ENCODE measurements at places on chromosomes 2 and 18.

DNA sequence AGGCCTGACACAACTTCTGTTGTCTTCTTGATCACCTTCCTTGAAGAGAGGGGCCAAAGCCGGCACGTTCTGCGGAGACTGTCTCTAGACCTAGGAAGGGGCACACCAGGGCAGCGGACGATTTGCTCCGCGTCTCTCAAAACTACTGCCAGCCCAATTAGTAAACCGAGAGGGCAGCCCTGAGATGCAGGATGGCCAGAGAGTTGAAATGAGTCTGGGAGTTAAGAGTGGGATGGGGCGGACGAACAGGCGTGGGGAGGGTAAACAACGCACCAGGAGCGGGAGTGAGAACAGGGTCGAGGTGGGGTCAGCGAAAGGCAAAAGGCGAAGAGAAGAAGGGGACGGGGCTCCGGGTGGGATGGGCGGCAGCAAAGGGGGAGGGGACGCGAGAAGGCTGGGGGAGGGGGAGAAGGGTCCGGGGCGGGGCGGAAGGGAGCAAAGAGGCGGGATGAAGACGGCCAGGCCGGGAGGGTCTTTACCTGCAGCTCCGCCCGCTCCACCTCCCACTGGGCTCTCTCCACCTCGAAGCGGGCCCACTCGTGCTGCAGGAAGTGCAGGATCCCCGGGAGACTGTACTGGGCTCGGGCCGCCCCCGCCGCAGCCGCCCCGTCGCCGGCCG is 476 bp downstream of the STRN start:
- no peak for DNase-seq

DNA sequence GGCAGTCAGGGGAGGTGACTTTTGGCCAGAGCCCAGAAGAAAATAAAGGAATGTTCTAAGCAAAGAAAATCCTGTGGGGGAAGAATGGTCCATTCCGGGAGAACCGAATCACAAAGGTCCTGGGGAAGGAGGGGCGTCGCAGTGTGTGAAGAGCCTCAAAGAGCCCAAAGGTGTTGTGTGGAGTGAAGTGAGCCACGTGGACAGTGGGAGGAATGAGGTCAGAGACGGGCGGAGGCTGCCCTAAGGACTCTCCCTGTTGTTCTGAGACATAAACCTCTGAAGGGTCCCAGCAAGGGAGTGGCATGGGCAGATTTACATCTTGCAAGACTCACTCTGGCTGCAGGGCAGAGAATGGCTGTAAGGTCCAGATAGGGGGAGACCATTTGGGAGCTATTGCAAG is 91.3 kb upstream of the SEC11C start:
- DNase-seq: no peak

DNA sequence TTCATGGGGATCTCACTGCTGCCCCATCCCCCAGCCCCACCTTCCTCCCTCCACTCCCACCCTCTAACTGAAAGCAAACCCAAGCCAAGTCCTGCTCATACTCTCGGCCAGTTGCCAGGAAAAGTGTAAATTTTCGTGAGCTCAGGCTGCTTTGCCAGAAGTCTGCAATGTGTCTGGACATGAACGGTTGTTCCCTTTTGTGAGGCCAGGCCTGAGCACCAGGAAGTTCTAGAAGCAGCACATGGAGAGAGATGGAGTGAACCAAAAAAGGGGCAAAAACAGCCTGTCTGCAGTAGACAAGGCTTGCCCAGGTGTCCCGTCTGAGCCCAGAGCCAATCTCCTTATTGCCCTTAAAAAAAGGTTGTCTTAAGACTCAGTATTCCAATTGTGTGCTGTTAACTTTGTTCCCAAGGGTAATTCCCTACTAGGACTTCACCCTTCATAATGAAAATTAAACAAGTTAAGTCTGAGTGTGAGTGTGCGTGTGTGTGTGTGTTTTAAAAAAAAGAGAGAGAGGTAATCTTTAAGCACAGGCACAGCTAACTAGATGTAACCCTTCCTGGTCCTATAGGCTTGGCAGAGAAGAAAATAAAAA is 247.1 kb downstream of the BCL11A start:
- no peak for DNase-seq

GRCh38 chr18:61749546-61749945 is 143.3 kb downstream of the RNF152 start:
- DNase-seq: no peak

DNA sequence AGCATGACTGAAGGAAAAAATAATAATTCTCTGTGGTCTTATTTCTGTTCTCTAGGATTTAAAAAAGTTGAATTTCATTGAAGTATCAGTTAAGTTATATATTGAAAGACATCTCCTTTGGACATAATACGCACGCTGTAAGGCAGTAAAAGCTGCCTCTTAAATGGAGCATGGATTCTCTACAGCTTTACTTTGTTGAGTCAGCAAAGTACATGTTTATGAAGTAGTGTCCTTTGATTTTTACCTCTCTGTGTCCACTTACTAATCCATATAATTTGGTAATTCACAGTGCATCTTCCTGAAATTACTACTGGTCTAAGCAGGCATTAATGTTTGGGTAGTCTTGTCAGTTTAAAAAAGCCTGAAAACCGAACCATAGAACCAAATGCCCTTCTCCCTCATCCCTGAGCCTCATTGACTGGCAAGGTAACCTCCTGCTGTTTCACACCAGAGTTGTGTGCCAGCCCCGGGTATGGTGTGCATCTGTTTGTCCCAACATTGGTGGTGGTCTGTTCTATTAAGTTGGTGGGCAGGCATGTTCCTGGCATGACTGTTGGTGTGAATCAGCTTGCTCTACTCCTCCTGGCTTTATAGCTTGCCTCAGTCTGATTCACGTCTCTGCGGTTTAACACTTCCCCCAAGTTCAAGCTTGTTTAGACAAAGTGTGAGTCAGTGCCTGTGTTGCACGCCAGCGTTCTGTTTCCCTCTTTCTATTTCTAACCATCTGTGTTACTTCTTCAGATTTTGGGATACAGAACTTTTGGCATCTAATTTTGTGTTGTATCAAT is 71.0 kb upstream of the ITM2C start:
- DNase-seq: peak; percentile 48

- no peak for DNase-seq
These were observed 9.5 kb upstream of the KIF5C start for GRCh38 chr2:148865512-148865911.

GRCh38 chr2:127627740-127628571 is 18.0 kb upstream of the GPR17 start:
- DNase-seq: no peak

- no peak for DNase-seq
These were observed 49.8 kb downstream of the TFPI start for GRCh38 chr2:187504312-187504921.

DNA sequence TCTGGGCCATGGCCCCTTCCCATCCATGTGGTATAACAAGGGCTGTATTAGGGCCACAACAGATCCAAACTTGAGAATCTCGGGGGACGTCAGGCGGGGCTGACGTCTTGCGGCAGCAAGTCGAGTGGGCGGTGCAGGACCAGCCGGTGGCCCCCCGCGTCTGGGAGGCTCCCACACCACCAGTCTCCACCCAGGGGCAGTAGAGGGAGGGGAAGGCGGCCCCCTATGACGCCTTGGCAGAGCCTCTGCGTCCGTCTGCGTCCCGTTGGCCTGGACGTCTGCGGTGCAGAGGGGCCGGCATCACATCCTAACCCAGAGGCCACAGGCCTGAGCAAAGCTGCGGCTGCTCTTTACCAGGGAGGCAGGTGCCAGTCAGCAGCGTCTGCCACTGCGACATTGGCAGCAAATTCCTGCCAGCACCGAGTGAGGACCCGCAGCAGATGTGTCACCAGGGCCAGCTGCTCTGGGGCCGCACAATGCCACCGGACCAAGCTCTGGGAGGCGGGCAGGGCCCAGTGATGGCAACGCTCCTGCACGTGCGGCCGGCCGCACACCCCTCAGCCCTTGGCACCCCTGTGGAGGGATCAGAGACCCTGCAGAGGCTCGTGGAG is 73.8 kb downstream of the KCNG2 start:
- no peak for DNase-seq

DNA sequence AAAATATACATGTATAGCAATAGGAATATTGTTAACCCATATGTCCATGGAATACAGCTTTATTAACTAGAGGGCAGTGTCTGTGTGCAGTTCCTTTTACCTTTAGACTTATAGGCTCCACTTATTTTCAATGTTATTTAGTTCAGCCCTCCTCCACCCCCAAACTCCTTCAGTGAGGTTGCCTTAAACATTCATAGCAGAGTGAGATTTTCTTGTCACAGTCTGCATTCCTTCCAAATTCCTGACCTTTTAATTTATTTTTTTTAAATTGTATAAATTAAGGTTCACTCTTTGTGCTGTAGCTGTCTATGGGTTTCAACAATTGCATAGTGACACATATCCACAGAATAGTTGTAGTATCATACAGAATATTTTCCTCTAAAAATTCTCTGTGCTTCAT is 30.9 kb downstream of the TFPI start:
- DNase-seq: no peak

DNA sequence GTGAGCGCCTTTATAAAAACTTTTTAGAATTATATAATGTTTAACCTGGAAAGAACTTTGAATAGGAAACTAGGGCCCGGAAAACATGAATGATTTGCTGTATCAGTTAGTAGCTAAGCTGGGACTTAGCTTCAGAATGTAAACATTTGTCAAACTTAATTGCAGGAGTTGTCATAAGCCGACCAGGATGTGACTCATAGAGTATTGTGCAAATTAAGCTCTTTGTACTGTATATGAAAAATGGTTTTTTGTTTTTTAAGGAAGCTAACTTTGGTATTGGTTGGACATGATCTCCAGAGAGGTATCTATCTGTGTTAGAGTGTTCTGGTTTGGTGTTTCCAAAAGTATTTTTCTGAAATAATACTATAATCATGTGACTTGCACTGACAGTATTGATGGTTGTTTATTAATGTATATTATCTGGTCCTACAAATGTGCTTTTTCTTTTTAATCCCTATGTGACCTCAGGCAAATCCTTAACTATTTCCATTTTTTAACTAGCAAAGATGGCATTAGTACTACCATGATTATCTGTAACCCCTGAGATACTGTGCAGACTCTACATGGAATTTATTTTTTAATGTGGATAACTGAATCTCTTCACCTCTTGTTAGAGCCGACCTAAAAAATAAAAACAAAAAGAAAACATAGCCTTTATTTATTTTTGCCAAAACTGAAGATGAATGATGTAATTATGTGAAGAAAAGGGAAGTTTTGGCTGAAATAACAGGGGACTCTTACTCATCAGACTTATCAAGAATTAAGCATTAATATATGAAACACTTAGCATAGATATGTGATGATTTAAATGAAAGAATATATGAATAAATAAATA is 11.7 kb downstream of the YIPF4 start:
- DNase-seq: no peak

DNA sequence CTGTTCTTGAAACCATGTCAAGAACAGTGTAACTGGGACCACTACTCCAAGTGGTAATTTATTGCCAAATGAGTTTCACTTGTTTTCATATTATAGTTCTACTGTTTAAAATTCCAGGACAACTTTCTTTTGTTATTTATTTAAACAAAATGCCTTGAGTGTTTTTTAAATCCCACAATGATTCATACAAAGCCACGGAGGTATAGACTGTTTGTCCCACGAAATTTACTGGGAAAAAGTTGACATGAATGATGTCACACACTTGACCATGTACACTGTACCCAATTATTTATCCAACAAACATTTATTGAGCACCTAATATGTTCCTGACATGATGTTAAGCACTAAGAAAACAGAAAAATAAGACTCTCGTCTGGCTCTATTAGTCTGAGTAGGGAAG is 243.9 kb upstream of the SIX2 start:
- no peak for DNase-seq

DNA sequence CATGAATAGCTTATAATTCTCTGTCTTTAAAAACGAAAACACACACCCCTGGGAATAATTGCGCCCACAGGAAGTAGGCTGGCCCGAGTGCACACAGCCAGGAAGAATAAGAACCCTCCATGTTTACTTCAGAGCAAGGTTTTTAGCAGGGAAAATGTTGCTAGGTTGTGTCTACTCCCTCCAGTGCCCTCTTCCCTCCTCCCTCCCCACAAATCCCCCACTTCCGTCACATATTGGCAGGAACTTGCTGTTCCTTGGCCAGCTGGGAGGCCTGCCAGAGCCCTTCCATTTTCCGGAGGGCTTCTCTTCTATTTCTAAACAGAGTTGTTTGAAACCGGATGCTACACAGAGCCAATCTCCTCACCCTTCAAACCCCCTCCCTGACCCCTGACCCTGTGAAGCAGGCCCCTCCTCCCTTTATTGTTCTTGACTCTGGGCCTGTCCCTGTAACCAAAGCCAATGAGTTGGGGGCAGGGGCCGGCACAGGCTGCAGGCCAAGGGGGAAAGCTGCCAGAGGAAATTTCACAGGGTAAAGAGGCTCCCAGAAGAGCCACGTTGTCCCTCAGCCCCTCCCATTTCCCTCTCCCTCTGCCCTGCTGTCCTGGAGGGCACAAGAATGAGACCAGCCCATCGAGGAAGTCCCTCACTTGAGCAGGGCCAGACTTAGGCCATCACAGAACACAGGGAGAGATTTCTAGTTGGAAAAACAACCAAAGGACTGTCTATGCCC is 49.8 kb upstream of the LGALSL start:
- DNase-seq: no peak

- no peak for DNase-seq
These were observed 410.3 kb downstream of the LRATD1 start for GRCh38 chr2:15042801-15043217.

GRCh38 chr2:239461291-239462190 is 60.7 kb upstream of the HDAC4 start:
- DNase-seq: no peak

DNA sequence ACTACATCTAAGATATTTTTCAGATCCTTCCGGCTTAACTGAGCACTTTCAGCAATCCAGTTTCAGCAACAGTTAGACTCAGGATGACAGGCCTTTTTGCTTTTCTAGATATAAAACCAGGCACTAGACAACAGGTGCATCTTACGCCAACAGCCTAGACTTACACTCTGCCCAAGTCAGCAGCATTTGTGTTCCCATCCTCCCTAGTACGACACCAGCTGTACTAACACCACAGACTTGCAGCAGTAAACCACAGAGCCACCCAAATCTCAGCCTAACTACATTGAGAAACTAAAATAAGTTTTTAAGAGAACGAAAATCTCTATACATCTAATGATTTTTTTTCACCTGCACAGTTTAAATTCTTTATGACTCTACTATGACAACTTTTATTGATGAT is 89.9 kb upstream of the DNMT3A start:
- no peak for DNase-seq

GRCh38 chr2:8244639-8245038 is 437.2 kb upstream of the ID2 start:
- no peak for DNase-seq

GRCh38 chr2:62446491-62446890 is 59.5 kb downstream of the TMEM17 start:
- no peak for DNase-seq

GRCh38 chr2:132798341-132798740 is 128.3 kb upstream of the LYPD1 start:
- no peak for DNase-seq

GRCh38 chr2:196076778-196077568 is 8.3 kb upstream of the DNAH7 start:
- DNase-seq: no peak
